Left lung (tissue), 14 donors: ENCODE measurements at places on chromosomes 4 and X. TPM values are rescaled to one million over a fixed set of nuclear protein-coding genes. Genes with fewer than 3 reads are reported as not detected.

CSAG2 gene
- not detected for total RNA-seq

NONO gene
- 245 TPM for total RNA-seq

GAR1 gene
- total RNA-seq, result 11.2 TPM

CENPVL1 gene
- total RNA-seq, result not detected

TCP11X2 gene
- not detected for total RNA-seq

MAOB gene
- total RNA-seq, result 19.5 TPM

DNA sequence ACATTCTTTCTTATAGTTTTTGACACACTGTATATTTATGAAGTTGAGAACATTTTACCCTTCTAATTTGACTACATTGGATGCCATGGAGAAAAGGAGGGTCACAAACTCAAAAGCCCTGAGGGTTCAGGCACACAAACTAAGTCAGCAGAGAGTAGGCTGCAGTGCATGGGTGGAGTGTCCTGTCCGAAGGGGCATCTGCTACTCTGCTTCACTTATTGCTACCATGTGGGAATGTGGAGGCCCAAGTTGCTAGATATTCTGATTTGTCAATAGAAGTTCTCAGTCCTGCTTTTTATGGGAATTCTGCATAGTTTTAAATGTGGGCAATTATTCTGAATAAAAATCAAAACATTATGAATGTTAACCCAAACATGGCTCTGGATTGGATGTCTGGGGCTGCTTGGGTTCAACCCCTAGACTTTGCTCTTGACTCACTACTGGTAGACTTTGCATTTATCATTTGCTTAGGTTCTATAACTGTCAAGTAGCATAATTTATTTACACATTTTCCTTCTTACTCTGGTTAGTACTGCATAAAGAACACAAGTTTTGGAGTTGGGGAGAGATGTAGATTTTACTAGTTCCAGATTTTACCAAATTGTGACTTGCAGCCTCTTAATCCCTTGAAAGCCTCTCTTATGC, 255.1 kb downstream of the SPRY1 start:
- H3K27ac ChIP-seq, result no peak overlapping the region
- DNase-seq, result no peak
- H3K4me3 ChIP-seq, result no peak overlapping the region
- H3K4me1 ChIP-seq, result peaks cover 11% of the 10 kb centered on the region
- H3K27me3 ChIP-seq, result no peaks in the 10 kb centered on the region

DNA sequence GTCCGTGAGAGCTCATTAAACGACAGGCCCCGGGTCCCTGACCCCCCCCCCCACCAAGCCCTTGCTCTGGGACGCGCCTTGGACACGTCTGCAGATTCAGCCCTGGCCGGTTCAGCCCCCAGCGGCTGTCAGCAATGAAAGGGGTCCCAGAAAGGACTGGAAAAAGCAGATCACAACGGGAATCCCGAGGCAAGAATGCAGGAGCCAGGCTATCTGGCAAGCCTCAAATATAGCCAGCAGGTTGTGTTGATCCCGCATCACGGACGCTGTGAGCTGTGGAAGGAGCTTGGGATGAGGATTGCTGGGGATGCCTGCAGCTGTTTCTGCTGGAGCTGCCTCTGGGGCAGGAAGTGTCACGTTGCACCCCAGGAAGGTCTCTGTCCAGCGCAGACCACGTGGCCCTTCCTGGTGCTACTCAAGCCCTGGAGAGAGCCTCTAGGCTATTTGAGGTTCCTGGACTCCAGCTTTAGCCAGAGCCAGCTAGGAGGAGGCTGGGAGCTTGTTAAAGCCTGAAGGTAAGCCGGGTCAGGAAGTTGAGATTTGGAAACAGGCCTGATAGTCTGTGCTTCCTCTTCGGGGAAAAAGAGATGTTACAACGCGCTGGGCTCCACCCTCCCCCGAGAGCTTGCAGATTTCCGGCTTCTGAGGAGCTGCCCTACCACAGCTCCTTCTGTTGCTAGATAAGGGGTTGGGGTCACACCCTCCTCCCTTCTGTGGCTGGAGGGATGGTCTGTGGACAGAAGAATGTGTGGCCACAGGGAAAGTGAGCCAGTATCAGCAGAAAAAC, 19.3 kb upstream of the CSF2RA start:
- peak overlapping the region; percentile 94 for H3K27ac ChIP-seq
- DNase-seq, result peak; percentile 14
- peaks cover 26% of the 10 kb centered on the region for H3K27me3 ChIP-seq
- peaks cover 35% of the 10 kb centered on the region for H3K4me1 ChIP-seq
- no peaks in the 10 kb centered on the region for H3K36me3 ChIP-seq

GRCh38 chr4:178894126-178894525, 1451.9 kb upstream of the AGA start:
- no peaks in the 10 kb centered on the region for H3K36me3 ChIP-seq
- H3K4me3 ChIP-seq, result no peak overlapping the region
- H3K4me1 ChIP-seq, result no peaks in the 10 kb centered on the region
- H3K27ac ChIP-seq, result no peak overlapping the region
- DNase-seq, result no peak

- no peaks in the 10 kb centered on the region for H3K36me3 ChIP-seq
- H3K4me3 ChIP-seq, result no peak overlapping the region
- H3K27me3 ChIP-seq, result no peaks in the 10 kb centered on the region
- DNase-seq, result peak; percentile 66
Measured at GRCh38 chr4:121462660-121463261, 81.9 kb upstream of the QRFPR start.

GRCh38 chr4:120443116-120443515, 376.5 kb upstream of the MAD2L1 start:
- no peak for DNase-seq
- no peaks in the 10 kb centered on the region for H3K4me1 ChIP-seq
- H3K4me3 ChIP-seq, result no peak overlapping the region
- H3K27me3 ChIP-seq, result no peaks in the 10 kb centered on the region

DNA sequence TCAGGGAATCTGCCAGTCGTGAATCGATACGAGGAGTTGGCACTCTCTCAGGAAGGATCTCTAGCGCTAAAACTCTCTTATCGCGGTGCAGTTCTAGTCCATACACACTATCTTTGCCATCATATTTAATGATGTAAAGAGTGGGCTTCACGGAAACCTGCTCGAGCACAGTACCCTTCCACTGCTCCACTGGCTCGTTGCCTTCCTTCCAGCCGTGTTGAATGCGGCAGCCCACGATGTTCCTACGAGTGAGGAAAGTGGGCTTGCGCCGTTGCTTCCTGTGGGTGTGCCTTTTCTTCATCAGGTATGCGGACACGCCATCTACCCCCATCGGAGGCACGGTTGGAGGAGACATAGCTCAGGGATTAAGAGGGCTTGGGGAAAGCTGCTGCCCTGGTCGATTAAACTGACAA, 661 bp downstream of the SPIN4 start:
- peak overlapping the region; percentile 78 for H3K27ac ChIP-seq
- DNase-seq, result no peak
- H3K4me3 ChIP-seq, result peak overlapping the region; percentile 36
- no peaks in the 10 kb centered on the region for H3K27me3 ChIP-seq

- H3K36me3 ChIP-seq, result no peaks in the 10 kb centered on the region
- H3K4me3 ChIP-seq, result no peak overlapping the region
- no peaks in the 10 kb centered on the region for H3K4me1 ChIP-seq
Measured at GRCh38 chr4:52576961-52577623, 82.0 kb downstream of the USP46 start.

DNA sequence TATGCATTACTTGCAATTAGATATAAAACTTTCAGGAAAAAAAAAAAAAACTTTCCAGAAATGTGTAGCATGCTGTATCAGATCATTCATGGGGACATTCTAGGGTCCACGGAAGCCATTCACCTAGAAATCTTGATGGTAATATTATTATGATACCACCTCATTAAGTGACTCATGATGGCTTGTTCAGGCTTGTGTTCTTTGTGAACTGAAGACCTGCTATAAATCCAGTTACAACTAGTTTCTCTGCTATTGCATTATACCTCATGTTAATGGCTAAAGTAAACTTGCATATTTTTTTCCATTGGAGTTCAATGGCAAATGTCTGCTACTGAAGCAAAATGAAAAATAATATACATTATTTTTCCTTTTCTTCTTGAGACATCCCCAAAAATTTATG, 35.3 kb upstream of the PTPN13 start:
- no peak overlapping the region for H3K4me3 ChIP-seq
- H3K27me3 ChIP-seq, result no peaks in the 10 kb centered on the region
- H3K27ac ChIP-seq, result no peak overlapping the region
- no peaks in the 10 kb centered on the region for H3K36me3 ChIP-seq

DNA sequence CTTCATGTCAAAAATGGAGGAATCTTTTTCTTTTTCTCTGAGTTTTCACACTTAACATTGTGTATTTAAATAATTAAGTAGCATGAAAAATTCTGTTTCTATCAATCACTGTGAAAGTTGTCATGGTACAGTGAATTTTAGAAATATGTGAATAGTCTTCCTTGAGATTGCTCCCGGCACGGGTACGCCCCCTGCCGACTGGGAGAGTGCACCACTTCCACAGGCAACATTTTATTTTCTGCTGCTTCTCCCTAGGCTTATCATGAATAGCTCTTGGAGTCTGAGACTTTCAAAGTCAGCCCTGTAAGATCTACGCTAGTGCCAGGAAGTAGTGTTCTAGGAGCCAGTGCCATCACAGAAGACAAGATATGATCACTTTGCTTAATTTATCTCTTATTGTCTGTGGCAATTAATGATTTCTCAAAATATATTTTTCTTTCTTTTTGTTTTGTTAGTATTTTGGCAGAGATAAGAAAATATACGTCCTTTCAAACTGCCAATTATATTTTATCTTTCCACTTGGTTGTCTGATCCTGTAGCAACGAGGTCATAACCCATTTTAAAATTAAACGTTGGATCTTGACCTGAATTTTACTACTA, 763.8 kb upstream of the AADAT start:
- no peaks in the 10 kb centered on the region for H3K27me3 ChIP-seq
- no peak overlapping the region for H3K27ac ChIP-seq
- no peaks in the 10 kb centered on the region for H3K4me1 ChIP-seq
- H3K4me3 ChIP-seq, result no peak overlapping the region
- DNase-seq, result peak; percentile 67

DNA sequence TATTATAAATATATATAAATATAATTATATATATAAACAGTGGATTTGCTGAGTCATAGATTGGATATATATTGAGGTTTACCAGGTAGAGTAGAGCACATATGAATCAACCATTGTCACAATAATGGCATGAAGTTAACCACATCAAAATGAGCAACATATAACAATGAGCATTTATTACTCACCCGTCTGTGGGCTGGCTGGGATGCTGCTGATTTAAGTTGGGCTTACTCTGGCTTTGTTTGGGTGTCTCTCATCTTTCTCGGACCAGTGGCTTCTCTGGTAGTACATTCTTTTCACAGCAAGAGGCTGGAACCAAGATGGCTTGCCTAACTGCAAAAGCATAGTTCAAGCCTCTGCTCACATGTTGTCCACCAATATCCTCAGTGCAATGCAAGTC, 111.7 kb upstream of the TAPT1 start:
- DNase-seq, result no peak
- H3K27ac ChIP-seq, result no peak overlapping the region
- H3K4me3 ChIP-seq, result no peak overlapping the region
- no peaks in the 10 kb centered on the region for H3K27me3 ChIP-seq
- H3K4me1 ChIP-seq, result no peaks in the 10 kb centered on the region

- no peak for DNase-seq
- no peaks in the 10 kb centered on the region for H3K27me3 ChIP-seq
- peaks cover 10% of the 10 kb centered on the region for H3K36me3 ChIP-seq
- no peaks in the 10 kb centered on the region for H3K4me1 ChIP-seq
- H3K4me3 ChIP-seq, result no peak overlapping the region
Measured at GRCh38 chr4:113483131-113483530, 278.4 kb downstream of the CAMK2D start.

GRCh38 chrX:37641859-37642258, 43.7 kb upstream of the XK start:
- H3K4me1 ChIP-seq, result no peaks in the 10 kb centered on the region
- no peaks in the 10 kb centered on the region for H3K27me3 ChIP-seq
- no peak overlapping the region for H3K27ac ChIP-seq
- no peaks in the 10 kb centered on the region for H3K36me3 ChIP-seq

- H3K27ac ChIP-seq, result no peak overlapping the region
- H3K4me3 ChIP-seq, result no peak overlapping the region
- H3K36me3 ChIP-seq, result no peaks in the 10 kb centered on the region
- no peaks in the 10 kb centered on the region for H3K27me3 ChIP-seq
- peaks cover 12% of the 10 kb centered on the region for H3K4me1 ChIP-seq
Measured at GRCh38 chr4:122163301-122163700, 11.2 kb downstream of the BLTP1 start.

DNA sequence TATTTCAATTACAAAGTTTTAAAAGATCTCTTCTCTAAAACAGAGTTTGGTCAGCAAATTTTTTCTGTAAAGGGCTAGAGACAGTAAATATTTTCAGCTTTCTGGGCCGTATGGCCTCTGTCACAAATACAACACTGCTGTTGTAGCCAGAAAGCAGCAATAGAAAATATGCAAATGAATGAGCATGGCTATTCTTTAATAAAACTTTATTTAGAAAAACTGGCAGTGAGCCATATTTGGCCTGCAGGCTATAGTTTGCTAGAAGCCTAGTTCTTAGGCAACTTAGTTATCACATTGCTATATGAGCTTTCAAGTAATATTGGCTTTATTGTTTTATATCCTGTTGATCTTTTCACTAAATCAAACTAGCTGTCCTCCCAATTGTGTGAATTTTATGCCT, 26.5 kb upstream of the XK start:
- no peak overlapping the region for H3K27ac ChIP-seq
- no peaks in the 10 kb centered on the region for H3K27me3 ChIP-seq
- no peaks in the 10 kb centered on the region for H3K4me1 ChIP-seq

DNA sequence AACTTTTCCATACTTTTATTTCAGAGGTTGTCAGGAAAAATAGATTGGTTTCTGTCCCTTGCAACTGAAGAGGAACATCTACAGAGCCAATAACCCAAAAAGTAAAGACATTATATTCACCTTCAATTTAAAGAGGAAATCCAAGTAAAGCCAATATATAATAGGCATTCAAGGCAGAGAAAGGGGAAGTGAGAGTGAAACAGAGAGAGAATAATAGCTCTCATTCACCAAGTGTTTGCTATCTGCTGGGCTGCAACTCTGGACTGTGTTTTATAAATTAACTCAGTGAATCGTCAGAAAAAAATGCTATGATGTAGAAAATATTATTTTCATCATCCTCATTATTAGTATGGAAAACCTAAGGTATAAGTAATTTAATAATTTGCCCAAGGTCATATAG, 448.5 kb downstream of the TRAM1L1 start:
- no peak for DNase-seq
- H3K4me3 ChIP-seq, result no peak overlapping the region
- no peak overlapping the region for H3K27ac ChIP-seq
- no peaks in the 10 kb centered on the region for H3K36me3 ChIP-seq
- H3K27me3 ChIP-seq, result no peaks in the 10 kb centered on the region
- no peaks in the 10 kb centered on the region for H3K4me1 ChIP-seq

DNA sequence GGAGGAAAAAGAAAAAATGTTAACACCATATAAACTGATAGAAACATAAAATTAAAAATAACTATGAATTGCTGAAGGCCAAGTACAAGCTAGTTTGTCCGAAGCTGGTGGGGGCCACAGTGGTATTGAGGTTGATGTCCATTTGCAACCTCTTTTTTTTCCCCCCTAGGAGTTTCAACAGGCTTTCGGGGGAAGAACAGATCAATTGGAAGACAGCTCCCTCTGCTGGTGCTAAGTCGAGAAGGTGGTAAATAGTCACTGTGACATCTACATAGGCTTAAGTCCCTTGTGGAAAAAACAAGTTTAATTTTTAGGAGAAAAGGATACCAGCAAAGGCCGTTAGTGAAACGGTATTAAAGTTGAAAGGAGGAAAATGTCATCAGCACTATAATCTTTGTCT, 115.7 kb upstream of the ZXDA start:
- H3K27me3 ChIP-seq, result peaks cover 8% of the 10 kb centered on the region
- H3K4me3 ChIP-seq, result no peak overlapping the region
- no peak for DNase-seq

GRCh38 chr4:12703036-12703435, 781.1 kb downstream of the RAB28 start:
- H3K27me3 ChIP-seq, result no peaks in the 10 kb centered on the region
- DNase-seq, result no peak
- H3K4me3 ChIP-seq, result no peak overlapping the region
- H3K27ac ChIP-seq, result no peak overlapping the region
- no peaks in the 10 kb centered on the region for H3K4me1 ChIP-seq
